Fibroblast of skin of left quadriceps (primary cell): ENCODE measurements at places on chromosomes 5 and 9.

GRCh38 chr9:15837079-15837679, 284.3 kb downstream of the CCDC171 start:
- DNase-seq, result peak; percentile 28

DNA sequence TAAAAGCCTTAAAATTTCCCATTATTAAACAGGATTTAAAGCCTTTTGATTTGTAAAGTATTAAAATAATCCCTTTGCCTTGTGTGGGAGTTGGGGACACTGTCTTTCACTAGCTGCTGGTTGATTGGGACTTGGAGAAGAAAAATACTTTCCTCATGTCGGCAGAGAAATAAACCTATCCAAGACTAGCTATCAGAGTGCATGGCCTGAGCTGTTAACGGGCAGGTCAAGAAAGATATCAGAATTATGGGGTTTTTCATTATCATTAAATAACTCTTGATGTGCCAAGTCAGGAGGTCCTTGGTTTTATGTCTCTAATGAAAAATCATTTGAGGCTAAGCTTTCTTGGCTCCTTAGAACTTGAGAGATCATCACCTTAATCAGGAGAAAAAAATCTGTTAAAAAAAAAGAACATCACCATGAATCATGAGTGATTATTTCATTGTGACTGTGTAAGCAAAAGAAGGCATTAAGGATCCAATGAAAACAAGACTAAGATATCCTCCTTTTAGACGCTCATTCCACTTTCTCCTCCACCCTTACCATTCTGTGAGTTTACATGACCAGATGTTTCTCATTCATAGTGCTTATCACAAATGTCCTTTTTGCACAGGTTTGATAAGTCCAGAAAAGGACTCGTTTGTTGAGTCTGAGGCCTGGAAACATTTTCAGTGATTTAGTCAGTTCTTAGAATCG, 140.4 kb upstream of the EGFLAM start:
- DNase-seq, result no peak

GRCh38 chr5:65821966-65822365, 100.0 kb downstream of the NLN start:
- DNase-seq, result no peak

DNA sequence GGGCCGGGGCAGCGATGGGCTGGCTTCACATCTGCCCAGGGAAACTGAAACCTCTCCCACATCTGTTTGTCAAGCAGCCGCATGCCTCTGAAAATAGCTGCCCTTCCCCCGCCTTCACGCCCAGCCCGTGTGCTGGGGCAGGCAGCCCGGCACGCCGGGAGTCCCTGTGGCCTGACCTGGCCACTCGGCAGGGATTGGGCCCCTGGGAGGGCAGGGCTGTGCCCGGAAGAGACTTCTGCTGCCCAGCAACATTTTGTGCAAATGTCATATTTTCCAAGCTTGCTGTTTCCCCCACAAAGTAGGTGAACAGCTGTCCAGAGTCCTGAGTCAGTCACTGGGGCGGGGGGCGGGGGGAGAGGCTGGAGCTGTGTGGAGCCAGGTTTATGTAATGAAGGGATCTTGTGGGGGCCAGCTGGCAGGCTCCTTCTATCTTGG, 8.2 kb downstream of the COL27A1 start:
- DNase-seq, result no peak

DNA sequence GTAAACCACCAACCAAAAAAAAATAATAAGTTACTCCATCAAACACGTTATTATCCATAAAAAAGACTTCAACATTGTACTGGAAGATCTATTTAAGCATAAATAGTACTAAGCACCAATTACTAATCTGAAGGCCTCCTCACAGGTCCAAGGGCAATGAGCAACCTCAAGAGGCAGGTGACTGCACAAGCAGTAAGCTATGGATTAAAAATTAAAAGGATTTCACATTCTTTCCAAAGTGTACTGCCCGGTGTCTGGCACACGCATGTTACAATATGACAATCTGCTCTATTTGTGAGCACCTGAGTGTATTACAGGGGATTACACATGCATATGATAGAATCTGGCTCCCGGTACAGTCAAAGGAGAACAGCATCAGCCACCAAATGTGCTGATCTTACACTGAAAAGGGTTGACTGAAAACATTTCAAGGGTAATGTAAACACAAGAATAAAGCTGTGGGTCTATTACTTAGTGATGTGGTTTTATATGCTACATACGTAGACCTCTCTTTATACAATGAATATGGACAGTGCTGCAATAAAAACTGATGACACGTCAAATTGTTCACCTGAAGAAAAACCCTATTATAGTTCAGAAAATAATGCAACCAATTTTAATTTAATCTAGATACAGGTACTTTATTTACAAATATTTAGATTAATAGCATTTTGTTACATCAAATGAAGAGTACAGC, 22.8 kb downstream of the RAB14 start:
- no peak for DNase-seq

- peak; percentile 39 for DNase-seq
Observed at GRCh38 chr9:93119953-93120845, 13.9 kb downstream of the NINJ1 start.

DNA sequence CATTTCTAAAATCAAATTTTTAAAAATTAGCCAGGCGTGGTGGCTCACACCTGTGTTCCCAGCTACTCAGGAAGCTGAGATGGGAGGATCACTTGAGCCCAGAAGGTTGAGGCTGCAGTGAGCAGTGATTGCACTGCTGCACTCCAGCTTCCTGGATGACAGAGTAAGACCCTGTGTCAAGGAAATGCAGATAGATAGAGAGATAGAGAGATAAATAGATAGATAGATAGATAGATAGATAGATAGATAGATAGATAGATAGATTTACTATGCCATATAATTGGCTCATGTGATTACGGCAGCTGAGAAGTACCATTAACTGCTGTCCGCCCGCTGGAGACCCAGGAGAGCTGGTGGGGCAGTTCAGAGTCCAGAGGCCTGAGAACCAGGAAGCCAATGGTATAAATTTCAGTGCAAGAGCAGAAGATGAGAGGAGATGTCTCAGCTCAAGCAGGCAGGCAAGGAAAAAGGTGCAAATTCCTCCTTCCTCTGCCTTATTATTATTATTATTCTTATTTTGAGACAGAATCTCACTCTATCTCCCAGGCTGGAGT, 13.0 kb upstream of the PTGES start:
- no peak for DNase-seq

- DNase-seq, result peak; percentile 84
Observed at GRCh38 chr9:14277244-14277643, 36.7 kb downstream of the NFIB start.

DNA sequence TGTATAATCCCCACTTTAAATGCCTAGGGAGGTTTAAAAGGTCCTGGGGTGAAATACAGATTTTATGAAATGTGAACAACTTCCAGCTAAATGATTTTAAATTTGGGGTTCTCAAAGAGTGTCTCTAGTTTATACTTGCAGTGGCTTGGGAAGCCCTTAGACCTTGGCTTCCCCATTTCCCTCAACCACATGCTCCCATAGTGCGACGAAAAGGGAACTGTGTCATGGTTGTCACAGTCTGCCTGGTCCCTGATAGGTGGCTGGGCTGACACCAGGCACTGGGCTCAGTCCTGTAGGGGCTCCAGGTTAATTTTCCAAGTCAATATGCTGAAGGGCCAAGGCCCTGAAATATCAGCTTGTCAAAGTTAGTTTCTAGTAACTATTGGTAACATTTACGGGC, 10.4 kb upstream of the CXCL14 start:
- no peak for DNase-seq

DNA sequence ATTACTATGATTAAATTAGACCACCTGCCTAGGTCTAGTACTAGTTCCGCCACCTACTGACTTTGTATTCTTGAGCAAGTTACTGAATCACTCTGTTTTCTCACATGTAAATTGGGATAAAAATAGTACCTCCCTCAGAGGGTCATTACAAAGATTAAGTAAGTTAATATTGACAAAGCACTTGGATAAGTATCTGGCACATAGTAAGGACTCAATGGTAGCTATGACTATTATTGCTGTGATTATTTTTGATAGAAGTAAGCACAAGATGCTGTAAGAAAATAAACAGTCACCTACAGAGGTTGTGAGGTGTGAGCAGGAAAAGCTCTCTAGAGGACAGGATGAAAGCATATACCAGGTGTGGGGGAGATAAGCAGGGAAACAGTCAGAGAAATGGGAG, 173.1 kb upstream of the PAPPA start:
- DNase-seq, result no peak

GRCh38 chr5:100890461-100891008, 12.5 kb downstream of the ST8SIA4 start:
- no peak for DNase-seq

DNA sequence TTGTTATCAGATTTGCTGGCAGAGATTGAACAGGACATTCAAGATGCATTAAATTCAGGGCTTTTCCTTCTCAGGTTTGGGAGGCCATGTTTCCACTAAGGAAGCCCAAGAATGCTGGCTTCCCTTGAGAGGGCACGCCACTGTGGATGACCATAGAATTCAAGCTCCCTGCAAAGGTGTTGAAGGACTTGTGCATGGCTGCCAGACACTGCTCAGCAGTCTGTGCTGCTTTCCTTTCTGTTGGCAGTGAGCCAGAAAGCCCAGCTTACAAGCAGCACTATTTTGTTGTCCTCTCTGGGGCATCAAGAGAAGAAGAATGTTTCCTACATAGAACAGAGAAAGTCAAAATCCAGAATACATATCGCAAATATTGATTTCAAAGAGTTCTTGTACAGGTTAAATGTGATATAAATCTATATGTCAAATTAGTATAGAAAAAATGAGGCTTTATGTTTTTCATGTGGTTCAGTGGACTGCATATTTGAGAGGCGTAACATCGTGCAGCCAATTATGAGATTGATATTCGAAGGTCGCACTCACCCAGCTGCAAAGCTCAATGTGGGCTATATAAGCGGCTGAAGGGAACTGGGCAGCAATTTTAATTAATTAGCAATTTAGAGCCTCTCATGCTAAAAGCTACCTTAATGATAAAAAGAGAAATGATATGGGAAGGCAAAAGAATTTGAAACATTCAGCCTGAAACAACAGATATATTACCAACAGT, 103.1 kb upstream of the ISL1 start:
- no peak for DNase-seq

DNA sequence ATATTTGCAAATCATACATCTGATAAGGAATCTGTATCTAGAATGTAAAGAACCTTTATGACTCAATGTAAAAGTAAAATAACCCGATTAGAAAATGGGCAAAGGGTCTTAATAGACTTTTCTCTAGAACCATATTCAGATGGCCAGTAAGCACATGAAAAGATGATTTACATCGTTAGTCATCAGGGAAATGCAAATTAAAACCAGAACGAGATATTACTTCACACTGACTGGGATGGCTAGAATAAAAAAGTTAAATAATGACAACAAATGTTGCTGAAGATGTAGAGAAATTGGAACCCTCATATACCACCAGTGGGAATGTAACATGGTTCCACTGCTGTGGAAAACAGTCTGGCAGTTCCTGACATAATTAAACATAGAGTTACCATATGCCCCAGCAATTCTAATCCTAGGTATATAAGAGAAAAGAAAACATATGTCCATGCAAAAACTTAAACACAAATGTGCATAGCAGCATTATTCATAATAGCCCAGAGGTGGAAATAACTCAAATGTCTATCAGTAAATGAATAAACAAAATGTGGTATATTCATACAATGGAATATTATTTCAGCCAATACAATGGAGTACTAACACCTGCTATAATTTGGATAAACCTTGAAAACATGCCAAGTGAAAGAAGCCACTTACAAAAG, 100.4 kb upstream of the MAMDC2 start:
- DNase-seq, result no peak

- no peak for DNase-seq
Observed at GRCh38 chr5:166102947-166103346, 2188.5 kb upstream of the WWC1 start.

DNA sequence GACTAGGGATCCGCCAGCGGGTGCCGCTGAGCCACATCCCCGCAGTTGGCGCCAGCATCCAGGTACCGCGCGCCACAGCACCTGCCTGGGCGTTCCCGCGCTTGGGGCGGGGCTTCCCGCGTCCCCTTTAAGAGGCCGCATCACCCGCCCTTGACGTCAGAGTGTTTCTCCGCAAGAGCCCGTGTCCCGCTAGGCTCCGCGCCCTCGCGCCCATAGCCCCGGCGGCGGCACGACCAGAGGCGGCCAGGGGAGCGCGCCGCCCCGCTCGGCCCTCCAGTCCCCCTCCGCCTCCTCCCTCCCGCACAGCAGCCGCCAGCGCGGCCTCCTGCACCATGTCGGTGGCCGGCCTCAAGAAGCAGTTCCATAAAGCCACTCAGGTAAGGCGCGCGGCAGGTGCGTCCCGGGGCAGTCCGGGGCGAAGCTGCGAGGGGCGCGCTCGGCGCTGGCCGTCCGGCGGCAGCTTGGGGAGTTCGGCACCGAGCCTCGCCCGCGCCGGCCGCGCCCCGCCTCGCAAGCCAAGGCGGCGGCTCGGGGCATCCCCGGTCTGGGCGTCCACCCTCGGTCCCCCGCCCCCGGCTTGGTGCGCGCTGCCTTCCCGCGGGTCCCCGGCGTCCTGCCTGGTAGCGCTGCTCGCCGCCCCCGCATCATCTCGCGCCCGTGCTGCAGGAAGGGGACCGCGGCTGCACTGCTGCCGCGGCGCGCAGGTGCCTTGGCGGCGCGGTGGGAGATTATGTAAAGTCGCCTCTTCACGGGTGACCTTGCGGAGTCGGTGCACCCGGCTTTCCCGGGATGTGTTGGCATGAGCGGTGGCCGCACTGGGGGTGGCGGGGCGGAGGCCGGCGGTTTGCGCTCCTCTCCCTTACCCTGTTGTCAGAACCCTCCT, at the start of gene SH3GL2:
Gene SH3GL2 (plus strand): TSS at position 156 of the 883 bp plus-strand sequence.
- no peak for DNase-seq

DNA sequence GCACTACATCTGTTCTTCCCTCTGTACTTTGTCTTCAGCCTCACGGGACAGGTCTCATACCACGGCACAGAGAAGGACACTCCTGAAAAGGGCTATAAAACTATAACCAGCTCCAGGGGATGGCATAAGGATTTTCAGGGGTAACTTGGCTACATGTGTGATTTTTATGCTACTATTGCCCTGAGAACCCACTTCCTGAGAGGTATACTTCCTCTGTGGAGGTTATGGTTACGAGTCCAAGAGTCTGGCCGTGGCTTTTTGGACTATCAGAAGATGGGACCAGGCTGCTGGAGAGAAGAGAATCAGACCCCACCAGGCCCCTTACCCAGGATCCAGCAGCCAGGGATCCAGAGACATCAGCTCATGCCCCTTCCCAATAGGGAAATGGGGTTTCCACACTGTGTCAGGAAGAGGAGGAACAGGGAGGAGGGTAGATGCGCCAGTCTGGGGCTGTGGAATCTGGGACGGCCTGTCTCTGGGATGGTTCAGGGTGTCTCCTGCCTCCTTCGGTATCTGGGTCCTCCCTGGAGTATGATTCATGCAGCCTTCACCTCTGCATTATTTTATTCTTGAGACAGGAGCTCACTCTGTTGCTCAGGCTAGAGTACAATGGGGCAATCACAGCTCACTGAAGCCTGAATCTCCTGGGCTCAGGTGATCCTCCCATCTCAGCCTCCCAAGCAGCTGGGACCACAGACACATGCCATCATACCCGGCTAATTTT, 29.7 kb downstream of the WHRN start:
- no peak for DNase-seq
